Large intestine (tissue), 12 donors: ENCODE measurements at places on chromosomes 13 and 19. TPM values are rescaled to one million over a fixed set of nuclear protein-coding genes. Genes with fewer than 3 reads are reported as not detected.
A peak's percentile ranks its signal among the peaks of the same experiment; 100 is the strongest.

DNA sequence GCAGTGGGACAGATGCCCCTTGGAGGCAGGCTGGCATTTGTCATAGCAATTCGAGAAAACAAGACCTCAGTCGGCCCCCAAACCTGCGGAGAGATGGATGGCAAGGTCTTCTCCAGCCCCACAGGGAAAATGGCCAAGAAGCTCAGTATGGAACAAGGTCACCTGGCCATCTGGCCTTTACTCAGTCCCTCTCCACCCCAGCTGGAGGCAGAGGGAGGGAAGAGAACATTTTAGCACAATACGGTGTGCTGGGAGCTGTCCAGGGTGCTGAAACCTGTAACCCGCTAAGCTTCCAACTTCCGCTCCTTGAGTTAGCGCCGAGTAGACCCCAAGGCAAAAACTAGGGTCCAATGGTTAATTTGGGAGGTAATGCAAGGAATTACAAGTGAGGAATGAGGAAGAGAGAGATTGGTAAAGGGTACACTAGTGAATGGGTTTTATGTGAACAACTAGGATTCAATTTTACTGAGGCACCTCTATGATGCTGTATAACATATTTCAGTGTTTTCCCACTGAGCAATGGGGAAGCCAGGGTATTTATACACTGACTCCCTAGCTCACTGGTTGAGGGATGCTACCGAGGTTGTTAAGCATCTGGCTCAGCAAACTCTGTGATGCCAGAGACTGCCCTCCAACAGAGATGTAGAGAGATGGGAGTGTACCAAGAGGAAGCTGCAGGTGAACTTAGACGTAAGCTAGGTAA lies 64.3 kb downstream of the CACNA1A start:
- no peaks in the 10 kb centered on the region for H3K4me1 ChIP-seq
- no peaks in the 10 kb centered on the region for H3K27me3 ChIP-seq
- no peak overlapping the region for H3K27ac ChIP-seq
- DNase-seq = peak; percentile 23

The SLC25A30 gene
- polyA plus RNA-seq = 5.3 TPM

The WDR62 gene
- polyA plus RNA-seq = 2.6 TPM

- H3K36me3 ChIP-seq = peaks cover 1% of the 10 kb centered on the region
- H3K4me3 ChIP-seq = no peak overlapping the region
- H3K27me3 ChIP-seq = no peaks in the 10 kb centered on the region
- no peak overlapping the region for H3K27ac ChIP-seq
- peaks cover 9% of the 10 kb centered on the region for H3K4me1 ChIP-seq
- DNase-seq = peak; percentile 34
Observed at GRCh38 chr19:18762125-18763023, 28.7 kb downstream of the COMP start.

GRCh38 chr19:7860714-7861618 lies 13.2 kb downstream of the PRR36 start:
- peaks cover 49% of the 10 kb centered on the region for H3K27me3 ChIP-seq
- H3K4me1 ChIP-seq = peaks cover 22% of the 10 kb centered on the region
- H3K4me3 ChIP-seq = no peak overlapping the region

The CBARP gene
- polyA plus RNA-seq = 2.0 TPM

DNA sequence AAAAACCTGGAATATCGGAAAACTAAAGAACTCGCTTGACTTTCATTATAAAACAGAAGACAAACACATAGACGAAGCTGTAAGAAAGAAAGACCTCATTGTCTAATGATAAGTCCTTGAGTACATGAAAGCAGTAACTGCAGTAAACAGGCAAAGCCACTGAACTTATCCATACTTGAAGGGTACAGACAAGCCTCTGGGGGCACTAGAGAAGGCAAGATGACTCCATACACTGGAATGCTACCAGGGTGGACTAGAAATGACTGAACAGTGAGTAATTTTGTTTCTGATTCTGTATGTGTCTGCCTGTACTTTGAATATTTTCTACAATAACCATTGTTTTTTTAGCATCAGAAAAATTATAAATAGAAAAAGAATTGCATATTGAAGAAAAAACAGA lies 507.9 kb downstream of the UQCRFS1 start:
- no peaks in the 10 kb centered on the region for H3K36me3 ChIP-seq
- no peak overlapping the region for H3K4me3 ChIP-seq
- H3K4me1 ChIP-seq = no peaks in the 10 kb centered on the region
- no peak for DNase-seq
- no peak overlapping the region for H3K27ac ChIP-seq

DNA sequence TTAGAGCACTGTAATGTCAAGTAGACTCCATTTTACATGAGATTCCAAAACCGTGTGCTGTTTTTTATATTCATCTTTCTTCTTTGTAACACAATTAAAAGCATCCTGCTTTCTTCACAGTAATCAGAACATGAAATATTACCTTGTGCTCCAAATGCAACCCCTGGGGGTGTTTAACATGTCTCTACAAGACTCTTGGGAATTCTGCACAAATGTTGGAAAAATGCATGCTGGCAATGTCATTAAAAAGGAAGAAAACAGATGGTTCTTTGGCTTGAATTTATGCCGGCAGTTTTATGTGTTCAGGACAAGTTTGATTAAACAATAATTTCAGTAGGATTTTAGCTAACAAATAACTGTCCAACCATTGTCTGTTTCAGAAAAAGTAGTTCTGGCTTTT lies 159.1 kb downstream of the LIG4 start:
- H3K4me1 ChIP-seq = no peaks in the 10 kb centered on the region
- DNase-seq = no peak
- H3K4me3 ChIP-seq = no peak overlapping the region
- H3K36me3 ChIP-seq = no peaks in the 10 kb centered on the region
- no peak overlapping the region for H3K27ac ChIP-seq
- no peaks in the 10 kb centered on the region for H3K27me3 ChIP-seq

- H3K4me1 ChIP-seq = peaks cover 2% of the 10 kb centered on the region
- H3K27ac ChIP-seq = no peak overlapping the region
- peaks cover 92% of the 10 kb centered on the region for H3K36me3 ChIP-seq
- no peak for DNase-seq
- H3K27me3 ChIP-seq = no peaks in the 10 kb centered on the region
Observed at GRCh38 chr19:1122021-1122971, 18.5 kb downstream of the GPX4 start.

DNA sequence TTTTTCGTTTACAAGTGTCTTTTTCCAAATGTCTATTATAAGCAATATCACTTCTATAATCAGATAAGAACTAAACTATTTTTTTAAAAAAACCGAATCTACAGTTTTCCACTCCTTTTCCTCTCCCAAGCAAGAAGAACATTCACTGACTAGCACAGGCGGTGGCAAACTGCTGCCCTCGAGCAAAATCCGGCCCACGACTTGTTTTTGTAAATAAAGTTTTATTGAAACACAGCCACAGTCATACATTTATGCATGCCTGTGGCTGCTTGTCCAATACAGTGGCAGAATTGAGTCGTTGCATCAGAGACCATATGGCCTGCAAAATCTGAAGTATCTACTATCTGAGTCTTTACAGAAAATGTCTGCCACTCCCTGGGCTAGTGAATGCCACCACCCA lies 27.4 kb downstream of the INSR start:
- no peaks in the 10 kb centered on the region for H3K27me3 ChIP-seq
- H3K4me1 ChIP-seq = peaks cover 2% of the 10 kb centered on the region
- H3K27ac ChIP-seq = no peak overlapping the region
- H3K36me3 ChIP-seq = peaks cover 15% of the 10 kb centered on the region
- no peak for DNase-seq
- H3K4me3 ChIP-seq = no peak overlapping the region

GRCh38 chr13:41812851-41813250 lies 148.1 kb downstream of the VWA8 start:
- H3K27me3 ChIP-seq = no peaks in the 10 kb centered on the region
- no peak overlapping the region for H3K27ac ChIP-seq
- peaks cover 11% of the 10 kb centered on the region for H3K36me3 ChIP-seq
- no peaks in the 10 kb centered on the region for H3K4me1 ChIP-seq
- no peak overlapping the region for H3K4me3 ChIP-seq

- no peaks in the 10 kb centered on the region for H3K27me3 ChIP-seq
- H3K4me1 ChIP-seq = no peaks in the 10 kb centered on the region
- H3K4me3 ChIP-seq = no peak overlapping the region
- H3K27ac ChIP-seq = no peak overlapping the region
Observed at GRCh38 chr13:32391101-32391619, 36.8 kb downstream of the N4BP2L1 start.

The LHB gene
- polyA plus RNA-seq = not detected

GRCh38 chr13:35866801-35867200 lies 264.4 kb downstream of the DCLK1 start:
- H3K36me3 ChIP-seq = no peaks in the 10 kb centered on the region
- H3K27ac ChIP-seq = no peak overlapping the region
- no peak for DNase-seq
- H3K27me3 ChIP-seq = no peaks in the 10 kb centered on the region
- H3K4me1 ChIP-seq = no peaks in the 10 kb centered on the region

- DNase-seq = no peak
- no peaks in the 10 kb centered on the region for H3K36me3 ChIP-seq
- H3K4me3 ChIP-seq = no peak overlapping the region
- H3K27ac ChIP-seq = no peak overlapping the region
- no peaks in the 10 kb centered on the region for H3K27me3 ChIP-seq
Observed at GRCh38 chr13:81184556-81185265, 843.8 kb upstream of the SPRY2 start.

- no peaks in the 10 kb centered on the region for H3K36me3 ChIP-seq
- H3K4me3 ChIP-seq = no peak overlapping the region
- H3K4me1 ChIP-seq = no peaks in the 10 kb centered on the region
- no peak overlapping the region for H3K27ac ChIP-seq
Observed at GRCh38 chr13:50549221-50549942, 294.1 kb downstream of the DLEU7 start.

DNA sequence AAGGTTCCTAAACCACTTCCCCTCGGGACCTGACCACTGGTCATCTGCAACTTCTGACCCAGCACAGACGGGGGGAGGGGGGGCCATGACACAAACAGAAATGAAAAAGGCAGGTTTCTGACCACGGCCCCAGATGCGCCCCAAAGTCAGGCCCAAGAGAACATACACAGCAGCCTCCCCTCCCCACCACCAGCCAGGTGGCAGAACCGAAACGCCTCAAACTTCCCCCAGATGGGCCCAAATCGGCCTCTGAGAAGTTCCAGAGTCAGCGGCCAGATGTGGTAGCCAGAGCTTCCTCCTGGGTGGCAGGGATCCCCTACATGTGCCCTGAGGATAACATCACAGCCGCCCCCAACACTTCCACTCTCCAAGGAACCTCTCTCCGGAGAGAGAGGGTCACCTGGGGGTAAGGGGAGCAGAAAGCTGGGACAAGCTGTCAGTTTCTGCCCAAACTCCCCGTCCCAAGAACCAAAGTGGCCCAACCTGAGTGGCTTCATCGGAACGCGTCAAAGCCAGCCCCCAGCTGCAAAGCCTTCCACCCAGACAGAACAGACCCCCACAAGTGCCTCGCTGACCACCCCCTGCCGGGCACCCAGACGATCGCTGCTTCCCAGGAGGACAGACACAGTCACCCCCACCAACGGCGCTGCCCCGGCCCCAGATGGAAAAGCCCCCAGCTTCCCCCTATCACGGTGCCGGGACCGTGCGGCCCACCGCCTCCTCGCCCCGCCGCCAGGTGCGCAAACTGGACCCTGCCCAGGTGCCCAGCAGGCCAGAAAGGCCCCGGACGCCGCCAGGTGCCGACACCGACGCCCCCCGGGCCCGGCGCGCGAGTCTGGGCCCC lies 800 bp downstream of the ELL start:
- H3K4me3 ChIP-seq = peak overlapping the region; percentile 97
- H3K27ac ChIP-seq = peak overlapping the region; percentile 98
- H3K36me3 ChIP-seq = no peaks in the 10 kb centered on the region
- no peaks in the 10 kb centered on the region for H3K27me3 ChIP-seq
- peaks cover 33% of the 10 kb centered on the region for H3K4me1 ChIP-seq

DNA sequence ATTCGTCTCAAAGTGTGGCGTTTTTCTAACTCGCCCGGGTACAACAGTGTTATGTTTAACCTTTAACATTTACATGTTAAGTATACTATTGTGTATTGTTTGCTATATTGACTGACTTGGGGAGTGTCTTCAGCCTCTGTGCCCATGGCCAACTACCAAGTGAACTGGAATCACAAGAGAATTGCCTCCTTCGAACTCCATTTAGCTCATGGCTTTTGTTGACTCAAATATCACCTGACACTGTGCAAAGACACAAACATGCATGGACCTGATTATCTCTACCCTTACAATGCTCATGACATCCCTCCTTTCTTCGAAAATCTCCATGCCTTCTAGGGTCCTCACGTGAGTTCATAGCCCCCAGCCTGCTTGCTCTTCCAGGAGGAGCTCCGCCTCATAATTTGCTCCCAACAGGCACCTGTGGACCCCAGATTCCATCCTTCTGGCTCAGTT lies 704 bp downstream of the ZNF814 start:
- peak overlapping the region; percentile 86 for H3K4me3 ChIP-seq
- H3K27me3 ChIP-seq = no peaks in the 10 kb centered on the region
- DNase-seq = no peak

GRCh38 chr13:45456196-45456972 lies 8.4 kb upstream of the COG3 start:
- H3K4me1 ChIP-seq = no peaks in the 10 kb centered on the region
- H3K27ac ChIP-seq = no peak overlapping the region
- H3K27me3 ChIP-seq = no peaks in the 10 kb centered on the region
- H3K36me3 ChIP-seq = no peaks in the 10 kb centered on the region
- no peak for DNase-seq

DNA sequence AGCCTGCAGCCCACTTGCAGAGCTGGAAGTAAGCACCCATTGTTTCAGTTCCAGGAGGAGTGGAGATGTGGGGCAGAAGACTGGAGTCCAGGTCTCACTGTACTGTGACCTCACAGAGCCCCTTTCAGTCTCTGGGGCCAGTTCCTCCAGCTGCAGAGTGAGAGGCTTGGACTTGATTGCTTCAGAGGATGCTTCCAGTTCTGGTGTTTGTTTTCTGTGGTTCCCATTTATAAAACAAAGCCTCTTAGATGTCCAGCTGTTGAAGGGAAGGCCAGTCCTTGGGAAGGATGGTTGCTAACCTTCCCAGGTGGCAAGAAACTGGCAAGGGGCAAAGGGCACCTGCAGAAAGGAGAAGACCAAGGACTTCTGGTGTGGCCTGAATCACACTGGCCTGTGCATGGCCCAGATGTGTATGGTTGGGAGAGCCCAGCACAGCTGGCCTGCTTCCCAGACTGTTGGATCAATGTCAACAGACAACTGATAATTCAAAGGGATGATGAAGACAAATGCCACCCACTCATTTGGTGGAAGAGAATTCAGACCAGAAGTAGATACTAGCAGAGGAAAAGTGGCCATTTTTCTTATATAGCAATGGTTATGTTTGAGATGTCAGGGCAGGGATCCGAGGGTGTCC lies 218.5 kb downstream of the ZNF536 start:
- no peaks in the 10 kb centered on the region for H3K27me3 ChIP-seq
- H3K36me3 ChIP-seq = no peaks in the 10 kb centered on the region
- H3K4me3 ChIP-seq = no peak overlapping the region
- H3K4me1 ChIP-seq = no peaks in the 10 kb centered on the region
- no peak overlapping the region for H3K27ac ChIP-seq

DNA sequence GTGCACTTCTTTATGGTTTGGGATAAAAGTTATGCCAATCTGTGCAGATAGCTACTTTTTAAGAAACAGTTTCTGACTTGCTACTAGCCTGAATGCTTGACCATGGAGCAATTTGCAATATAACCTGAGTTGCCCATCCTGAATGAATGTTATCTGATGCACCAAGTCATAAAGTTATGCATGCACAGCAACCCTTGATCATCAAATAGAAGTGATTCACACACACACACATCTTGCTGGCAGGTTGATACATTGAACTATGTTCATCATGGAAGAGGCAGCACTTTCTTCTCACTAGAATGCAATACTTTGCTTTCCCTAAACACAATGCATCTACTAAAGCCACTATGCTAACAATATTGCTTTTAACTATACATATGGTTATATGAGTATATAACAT lies 311.5 kb downstream of the RFC3 start:
- DNase-seq = peak; percentile 75
- H3K36me3 ChIP-seq = no peaks in the 10 kb centered on the region
- H3K27me3 ChIP-seq = no peaks in the 10 kb centered on the region
- H3K27ac ChIP-seq = no peak overlapping the region

The CKM gene
- polyA plus RNA-seq = 4.9 TPM

The ONECUT3 gene
- 1.6 TPM for polyA plus RNA-seq
